ENCODE measurements at places on chromosomes 5 and 9.

DNA sequence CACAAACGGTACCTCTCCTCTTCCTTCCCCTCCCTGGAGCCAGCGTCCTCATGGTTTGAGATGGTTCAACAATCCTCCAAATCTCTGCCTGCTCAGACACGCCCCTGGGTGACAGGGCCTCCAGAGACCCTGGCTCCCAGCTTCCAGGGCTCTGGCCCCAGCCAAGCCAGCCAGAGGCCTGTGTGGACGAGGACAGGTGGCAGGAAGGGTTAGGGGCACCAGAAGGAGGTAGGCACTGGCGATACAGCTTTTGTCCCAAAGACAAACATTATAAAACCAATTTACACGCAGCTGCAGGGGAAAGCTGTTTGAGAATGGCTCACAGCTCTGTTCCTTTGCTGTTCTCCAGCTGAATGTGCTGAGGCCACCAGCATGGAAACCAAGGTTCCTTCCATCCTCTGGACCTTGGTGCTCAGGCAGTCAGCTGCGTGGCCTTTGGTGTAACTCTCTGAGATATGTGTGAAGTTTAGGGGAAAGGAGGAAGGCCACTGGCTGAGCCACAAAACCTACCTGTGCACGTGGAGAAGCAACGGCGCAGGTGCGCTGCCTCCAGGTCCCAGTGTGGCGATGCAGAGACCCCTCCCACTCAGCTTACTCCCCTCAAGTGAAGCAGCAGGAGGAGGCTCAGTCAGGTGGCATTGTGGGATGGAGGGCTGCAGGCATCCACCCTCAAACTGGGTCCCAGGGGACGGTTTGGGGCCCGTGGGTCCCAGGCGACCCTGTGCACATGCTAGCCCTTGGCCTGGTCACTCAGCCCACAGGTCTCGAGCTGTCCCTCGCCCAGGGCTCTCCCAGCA, 4.3 kb upstream of the QRFP start:
- DNase-seq, result no peak

- DNase-seq, result no peak
Observed at GRCh38 chr9:98450496-98450895, 195.0 kb upstream of the TBC1D2 start.

GRCh38 chr5:134784241-134784920, 25.8 kb downstream of the DDX46 start:
- no peak for DNase-seq

DNA sequence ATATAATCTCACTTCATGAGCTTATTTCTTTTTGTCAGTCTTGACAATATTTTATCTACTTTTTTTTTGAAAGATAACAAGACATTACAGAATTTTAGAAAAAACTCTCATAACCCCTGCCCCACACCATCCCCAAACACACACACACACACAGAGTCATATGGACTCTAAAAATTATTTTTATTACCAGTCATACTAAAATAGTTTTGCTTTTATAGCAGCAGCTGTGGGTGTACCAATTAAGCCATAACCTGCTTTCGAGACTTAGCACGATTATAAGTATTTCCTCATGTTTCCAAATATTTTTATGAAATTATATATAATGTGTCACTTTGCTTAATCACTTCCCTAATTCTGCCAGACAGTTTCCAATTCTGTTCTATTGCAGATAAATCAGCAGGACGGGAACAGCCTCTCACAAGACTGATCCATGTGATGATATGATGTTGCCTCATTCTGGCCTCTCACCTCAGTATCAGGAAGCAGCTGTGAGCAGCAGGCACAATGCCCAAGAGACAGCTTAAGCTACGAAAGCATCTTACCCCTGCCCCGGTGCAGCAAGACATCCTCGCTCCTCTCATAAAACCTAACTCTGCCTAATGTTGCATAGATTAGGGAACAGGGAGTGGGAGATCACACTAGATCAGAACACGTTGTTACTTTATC, 7.0 kb downstream of the PDCL start:
- no peak for DNase-seq

GRCh38 chr9:134253606-134254205, 72.5 kb upstream of the RXRA start:
- DNase-seq, result no peak

DNA sequence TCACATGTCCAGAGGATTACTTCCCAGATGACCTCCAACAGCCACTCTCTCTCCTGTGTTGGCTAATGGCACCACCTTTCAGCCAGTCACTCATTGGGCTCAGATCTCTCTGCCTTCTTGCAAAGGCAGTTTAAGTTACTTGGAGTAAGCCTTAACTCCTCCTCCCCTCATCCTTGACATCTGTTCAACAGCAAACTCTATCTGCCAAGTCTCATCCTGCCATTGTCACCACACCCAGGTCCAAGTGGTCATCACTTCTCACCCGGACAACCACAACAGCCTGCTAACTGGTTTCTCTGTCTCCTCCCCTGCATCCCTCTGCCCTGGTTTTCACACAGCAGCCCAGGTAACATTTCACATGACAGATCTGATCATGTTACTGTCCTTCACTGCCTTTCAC, 58.5 kb downstream of the DCP2 start:
- no peak for DNase-seq

DNA sequence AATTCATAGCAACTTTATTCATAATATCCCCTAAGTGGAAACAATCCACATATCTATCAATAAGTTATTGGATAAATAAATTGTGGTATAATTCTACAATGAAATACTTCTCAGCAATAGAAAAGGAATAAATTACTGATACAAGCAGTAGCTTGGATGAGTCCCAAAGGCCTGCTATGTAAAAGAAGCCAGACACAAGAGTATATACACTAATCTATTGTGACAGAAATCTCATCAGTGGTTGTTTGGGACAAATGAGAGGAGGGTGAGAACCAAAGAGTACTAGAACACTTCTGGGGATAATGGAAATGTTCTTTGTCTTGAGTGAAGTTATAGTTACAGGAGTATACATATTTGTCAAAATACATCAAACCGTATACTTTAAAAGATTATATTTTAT, 119.3 kb downstream of the SNCAIP start:
- DNase-seq, result no peak

DNA sequence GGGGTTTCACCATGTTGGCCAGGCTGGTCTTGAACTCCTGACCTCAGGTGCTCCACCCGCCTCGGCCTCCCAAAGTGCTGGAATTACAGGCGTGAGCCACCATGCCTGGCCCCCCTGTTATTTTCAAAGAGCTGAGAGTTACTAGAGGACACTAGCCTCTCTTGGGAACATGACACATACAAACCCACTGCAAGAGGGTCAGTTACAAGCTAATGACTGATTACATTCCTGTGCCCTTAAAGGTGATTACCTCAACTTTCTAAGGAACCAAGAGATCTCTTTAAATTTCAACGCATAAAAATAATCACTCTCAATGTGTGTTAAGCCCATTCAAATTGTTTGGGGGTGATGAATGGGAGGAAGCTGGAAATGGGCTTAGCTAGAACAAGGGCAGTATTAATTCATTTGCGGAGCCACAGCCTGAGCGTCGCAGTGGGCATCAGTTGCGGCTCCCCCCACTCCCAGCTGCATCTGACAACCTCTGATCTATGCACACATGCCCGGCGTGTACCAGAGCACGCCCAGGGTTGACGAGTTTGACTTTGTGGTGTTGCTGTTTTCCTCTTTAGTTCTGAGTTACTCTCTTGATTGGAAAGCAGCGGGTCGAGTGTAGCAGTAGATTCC, 146.9 kb downstream of the GOLPH3 start:
- no peak for DNase-seq

- DNase-seq, result no peak
Observed at GRCh38 chr9:76213751-76214150, 180.5 kb downstream of the RFK start.

DNA sequence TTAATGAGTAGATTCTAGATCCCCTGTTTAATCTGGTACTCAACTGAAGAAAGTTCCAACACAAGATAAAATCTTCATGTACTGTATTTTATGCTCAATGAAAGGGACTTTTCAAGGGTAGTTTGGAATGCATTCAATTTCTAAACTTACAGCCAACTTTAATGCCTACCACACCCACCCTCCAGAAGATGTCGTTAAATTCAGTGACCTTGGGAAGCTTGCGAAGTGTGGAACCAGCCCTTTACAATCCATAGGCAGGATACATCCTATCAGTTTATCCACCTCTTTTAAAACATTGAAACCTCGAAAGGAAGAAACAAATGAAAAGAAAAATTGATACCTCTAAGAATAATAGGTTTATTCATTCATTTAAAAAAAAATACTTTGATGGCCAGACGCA, 20.2 kb downstream of the TRPM6 start:
- no peak for DNase-seq

- DNase-seq, result no peak
Observed at GRCh38 chr5:368183-369084, 46.9 kb downstream of the AHRR start.

- no peak for DNase-seq
Observed at GRCh38 chr5:97245386-97245785, 62.3 kb upstream of the RIOK2 start.

- DNase-seq, result no peak
Observed at GRCh38 chr5:52758014-52758413, 29.7 kb upstream of the ITGA1 start.

GRCh38 chr5:92242170-92242569, 859.1 kb upstream of the ARRDC3 start:
- no peak for DNase-seq

DNA sequence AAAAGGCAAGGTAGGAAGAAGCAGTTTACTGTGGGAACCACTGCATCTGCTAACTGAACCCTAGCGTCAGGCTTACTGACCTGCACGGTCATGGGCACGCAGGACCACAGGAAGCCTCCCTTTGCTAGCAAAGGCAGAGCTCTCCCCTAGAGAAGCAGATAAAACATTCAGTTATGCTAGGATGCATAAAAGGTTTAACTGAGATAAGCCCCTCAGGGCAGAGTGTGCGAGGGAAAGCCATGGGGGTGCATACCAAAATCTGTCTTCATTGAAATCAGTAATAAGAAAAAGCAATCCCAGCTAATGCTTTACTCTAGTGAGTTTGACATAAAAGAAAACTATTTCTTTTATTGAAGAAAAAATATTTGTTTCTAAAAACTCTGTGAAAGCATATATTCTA, 2403.7 kb upstream of the C9orf72 start:
- DNase-seq, result no peak

GRCh38 chr5:59569608-59570334, 323.8 kb downstream of the PDE4D start:
- no peak for DNase-seq

GRCh38 chr5:110753600-110753999, 14.8 kb downstream of the SLC25A46 start:
- DNase-seq, result no peak

- DNase-seq, result no peak
Observed at GRCh38 chr5:147057051-147057450, 177.8 kb upstream of the STK32A start.

DNA sequence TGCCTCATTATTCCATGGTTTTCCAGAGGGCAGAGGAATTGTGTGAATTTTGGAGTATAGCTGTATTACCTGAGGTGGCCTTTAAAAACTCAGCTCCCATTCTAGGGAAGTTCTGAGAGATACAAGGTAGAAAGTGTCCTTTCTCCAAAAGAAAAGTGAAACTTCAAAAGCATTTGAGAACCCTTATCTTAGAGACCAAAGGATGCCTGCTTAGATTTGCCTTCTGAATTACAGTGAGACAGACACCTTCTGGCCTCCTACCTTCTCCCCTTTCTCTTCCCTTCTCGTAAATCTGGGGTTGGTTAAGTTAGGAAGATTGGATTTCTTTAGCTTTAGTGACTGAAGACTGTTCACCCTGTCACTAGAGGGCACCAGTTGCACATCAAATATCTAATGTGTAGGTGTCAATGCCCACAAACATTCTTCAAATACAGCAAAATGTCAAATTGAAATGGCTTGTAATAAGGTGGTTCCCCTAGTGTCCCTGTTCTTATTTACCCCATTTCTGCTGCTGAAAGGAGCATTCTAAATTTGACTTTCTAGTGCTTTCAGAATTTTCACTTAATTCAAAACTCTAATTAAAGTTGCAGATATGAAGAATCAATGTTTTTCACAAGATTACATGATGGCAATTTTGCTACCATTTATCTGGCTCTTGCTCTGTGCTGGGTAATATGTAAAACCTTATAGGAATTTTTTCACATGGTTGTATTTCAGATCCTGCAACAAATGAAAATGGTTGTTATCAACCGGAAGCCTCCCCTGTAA, 46.7 kb downstream of the PRRC1 start:
- no peak for DNase-seq

- no peak for DNase-seq
Observed at GRCh38 chr5:180684623-180685161, 35.3 kb upstream of the FLT4 start.

GRCh38 chr5:119316906-119317305, 38.9 kb upstream of the TNFAIP8 start:
- DNase-seq, result no peak

- no peak for DNase-seq
Observed at GRCh38 chr9:113592876-113593575, 129.5 kb downstream of the RGS3 start.

GRCh38 chr5:158180407-158180806, 321.5 kb upstream of the CLINT1 start:
- no peak for DNase-seq

- no peak for DNase-seq
Observed at GRCh38 chr5:6820851-6821479, 107.7 kb downstream of the TENT4A start.

- no peak for DNase-seq
Observed at GRCh38 chr9:96029722-96030530, 154.4 kb downstream of the ERCC6L2 start.

DNA sequence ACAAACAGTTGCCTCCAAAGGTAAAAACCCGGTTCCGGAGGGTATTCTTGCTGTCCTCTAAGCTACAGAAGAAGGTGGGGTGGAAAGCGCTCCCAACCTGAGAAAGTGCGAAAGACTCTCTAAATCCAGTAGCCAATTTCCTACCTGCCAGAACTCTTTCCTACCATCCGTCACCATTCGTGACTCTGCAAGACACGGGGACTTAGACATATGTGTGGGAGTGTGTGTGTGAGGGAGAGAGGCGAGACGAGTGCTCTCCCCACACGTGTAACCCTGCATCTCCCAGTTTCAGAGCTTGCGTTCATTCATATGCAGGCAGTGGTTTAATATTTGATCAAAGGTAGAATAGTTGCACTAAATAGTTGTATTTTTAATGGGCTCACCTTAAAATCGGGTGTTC, 473 bp upstream of the GABRA1 start:
- DNase-seq, result no peak

DNA sequence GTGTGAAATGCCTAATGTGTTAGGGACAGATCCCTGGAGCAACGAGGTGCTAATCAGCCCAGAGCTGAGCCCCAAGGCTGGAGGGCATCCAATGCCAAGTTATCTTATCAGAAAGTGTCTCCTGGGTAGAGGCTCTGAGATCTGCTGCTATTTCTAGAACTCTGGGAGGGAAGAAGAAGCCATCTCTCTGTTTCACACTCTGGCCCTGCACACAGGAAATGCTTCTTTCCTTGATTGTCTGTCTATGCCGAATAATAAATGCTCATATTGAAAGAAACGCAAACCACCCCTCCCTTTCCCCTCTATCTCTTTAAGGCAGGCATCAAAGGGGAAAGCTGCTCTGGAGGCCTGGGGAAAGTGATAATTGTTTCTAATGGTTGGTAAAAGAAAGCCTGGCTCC, 166.7 kb downstream of the PAPPA start:
- DNase-seq, result no peak

Measured in cortex of kidney (tissue), 1 donor.